ENCODE measurements at places on chromosomes 2 and 18.

GRCh38 chr2:108943751-108944150, 45.3 kb downstream of the EDAR start:
- no peak for DNase-seq
- H3K27ac ChIP-seq = no peak overlapping the region
- no peaks in the 10 kb centered on the region for H3K36me3 ChIP-seq

DNA sequence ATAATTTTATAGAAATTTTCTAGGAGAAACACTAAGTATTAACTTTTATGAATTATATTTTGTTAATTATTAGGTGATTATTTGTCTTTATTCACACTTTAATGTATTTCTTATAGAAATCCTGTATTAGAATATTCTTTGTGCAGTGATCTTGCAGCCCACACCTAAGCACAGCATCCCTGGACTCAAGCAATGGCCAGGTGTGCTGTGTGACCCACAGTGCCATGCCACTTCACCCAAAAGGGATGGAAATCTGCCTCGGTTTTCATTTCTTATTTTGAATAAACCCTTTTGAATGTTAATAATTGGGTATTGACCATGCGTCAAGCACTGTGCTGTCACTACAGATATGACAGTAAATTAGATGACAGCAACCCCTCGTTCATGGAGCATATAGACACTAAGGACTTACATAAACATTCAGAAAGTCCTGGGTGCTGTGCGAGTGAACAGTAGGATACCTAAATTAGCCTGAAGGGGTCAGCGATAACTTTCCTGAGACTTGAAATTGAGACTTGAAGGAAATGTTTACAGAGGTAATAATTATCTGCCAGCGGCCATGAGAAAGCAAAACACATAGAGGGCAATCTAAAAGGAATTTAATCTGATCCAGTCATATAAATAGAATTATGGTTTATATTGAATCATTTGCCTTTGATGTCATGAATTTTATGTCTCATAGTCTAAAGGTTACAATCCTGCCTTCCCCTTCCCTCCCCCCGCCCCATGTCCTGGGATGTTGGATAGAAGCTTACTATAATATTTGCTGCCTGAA, 52.7 kb upstream of the CALCRL start:
- peaks cover 15% of the 10 kb centered on the region for H3K36me3 ChIP-seq
- no peak overlapping the region for H3K4me3 ChIP-seq
- DNase-seq = peak; percentile 72
- H3K27me3 ChIP-seq = no peaks in the 10 kb centered on the region
- peaks cover 12% of the 10 kb centered on the region for H3K4me1 ChIP-seq

GRCh38 chr2:158656492-158657229, 138.5 kb upstream of the DAPL1 start:
- no peak overlapping the region for H3K4me3 ChIP-seq
- H3K4me1 ChIP-seq = no peaks in the 10 kb centered on the region
- peaks cover 10% of the 10 kb centered on the region for H3K36me3 ChIP-seq
- H3K27me3 ChIP-seq = no peaks in the 10 kb centered on the region
- DNase-seq = no peak

- peak overlapping the region; percentile 5 for H3K27ac ChIP-seq
- peak; percentile 30 for DNase-seq
- H3K27me3 ChIP-seq = no peaks in the 10 kb centered on the region
- H3K4me1 ChIP-seq = peaks cover 29% of the 10 kb centered on the region
These were observed 12.3 kb downstream of the KCTD1 start for GRCh38 chr18:26536032-26536431.

DNA sequence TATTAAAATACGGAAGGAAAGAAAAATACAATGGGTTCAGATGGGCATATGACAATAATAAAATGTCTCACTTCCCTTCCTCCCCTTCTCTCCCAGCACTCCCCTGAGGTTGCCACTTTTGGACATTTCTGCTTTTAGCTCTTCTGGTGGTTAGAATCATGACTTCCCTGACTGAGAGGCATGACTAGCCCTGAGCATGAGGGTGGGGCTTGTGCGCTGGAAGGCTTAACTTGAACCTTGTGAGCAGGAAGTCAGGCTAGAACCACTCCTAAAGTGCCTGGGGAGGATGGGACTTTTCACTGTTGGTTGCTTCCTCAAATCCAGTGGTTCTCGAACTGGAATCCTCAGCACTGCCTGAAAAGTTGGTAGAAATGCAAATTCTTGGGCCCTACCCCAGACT, 19.7 kb upstream of the ARHGAP25 start:
- H3K27me3 ChIP-seq = peaks cover 22% of the 10 kb centered on the region
- H3K4me1 ChIP-seq = no peaks in the 10 kb centered on the region
- DNase-seq = no peak
- H3K27ac ChIP-seq = no peak overlapping the region
- no peak overlapping the region for H3K4me3 ChIP-seq

- H3K27ac ChIP-seq = no peak overlapping the region
- H3K4me1 ChIP-seq = peaks cover 15% of the 10 kb centered on the region
- no peaks in the 10 kb centered on the region for H3K27me3 ChIP-seq
- H3K36me3 ChIP-seq = no peaks in the 10 kb centered on the region
- H3K4me3 ChIP-seq = no peak overlapping the region
- no peak for DNase-seq
These were observed 75.4 kb upstream of the ZEB2 start for GRCh38 chr2:144595279-144595678.

DNA sequence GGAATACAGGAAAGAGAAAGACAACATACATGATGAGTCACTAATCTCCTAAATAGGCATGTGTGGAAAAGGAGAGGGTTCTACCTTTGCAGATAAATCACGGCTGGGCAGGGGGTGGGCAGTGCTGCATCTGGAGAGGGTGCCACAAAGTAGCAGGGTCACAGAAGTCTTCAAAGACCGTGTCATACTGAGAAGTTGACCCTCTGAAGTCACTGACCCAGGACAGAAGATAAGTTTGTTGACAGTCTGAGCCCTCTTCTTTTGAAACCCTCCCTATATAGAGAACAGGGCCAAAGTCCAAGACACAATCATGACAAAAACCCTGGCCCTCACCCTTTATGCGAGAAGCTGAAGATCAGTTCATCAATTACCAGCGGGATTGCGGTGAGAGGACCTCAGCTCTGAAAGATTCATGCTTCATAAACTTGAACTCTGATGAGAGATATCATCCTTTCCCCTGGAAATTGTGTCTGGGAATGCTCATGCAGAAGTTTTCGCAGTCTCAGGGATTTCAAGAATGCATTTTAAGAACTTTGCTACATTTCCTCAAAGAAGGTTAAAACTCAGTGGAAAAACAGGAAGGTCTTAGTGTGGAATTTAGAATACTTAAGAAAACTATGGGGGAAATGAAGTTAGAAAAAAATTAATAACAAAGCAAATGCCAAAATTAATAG, 129.5 kb downstream of the FAM124B start:
- H3K36me3 ChIP-seq = no peaks in the 10 kb centered on the region
- H3K27me3 ChIP-seq = no peaks in the 10 kb centered on the region
- H3K4me1 ChIP-seq = peaks cover 8% of the 10 kb centered on the region
- H3K4me3 ChIP-seq = no peak overlapping the region

- H3K36me3 ChIP-seq = no peaks in the 10 kb centered on the region
- DNase-seq = no peak
- H3K27ac ChIP-seq = no peak overlapping the region
- H3K4me3 ChIP-seq = no peak overlapping the region
These were observed 103.4 kb downstream of the WDPCP start for GRCh38 chr2:63484901-63485300.

- peaks cover 19% of the 10 kb centered on the region for H3K4me1 ChIP-seq
- H3K27me3 ChIP-seq = no peaks in the 10 kb centered on the region
- H3K4me3 ChIP-seq = no peak overlapping the region
- H3K36me3 ChIP-seq = no peaks in the 10 kb centered on the region
These were observed 103.4 kb upstream of the CAVIN2 start for GRCh38 chr2:191950132-191950874.

- no peak for DNase-seq
- H3K4me1 ChIP-seq = no peaks in the 10 kb centered on the region
- H3K27ac ChIP-seq = no peak overlapping the region
- H3K27me3 ChIP-seq = no peaks in the 10 kb centered on the region
- H3K36me3 ChIP-seq = peaks cover 36% of the 10 kb centered on the region
These were observed 90.1 kb downstream of the ABI2 start for GRCh38 chr2:203418271-203418670.

DNA sequence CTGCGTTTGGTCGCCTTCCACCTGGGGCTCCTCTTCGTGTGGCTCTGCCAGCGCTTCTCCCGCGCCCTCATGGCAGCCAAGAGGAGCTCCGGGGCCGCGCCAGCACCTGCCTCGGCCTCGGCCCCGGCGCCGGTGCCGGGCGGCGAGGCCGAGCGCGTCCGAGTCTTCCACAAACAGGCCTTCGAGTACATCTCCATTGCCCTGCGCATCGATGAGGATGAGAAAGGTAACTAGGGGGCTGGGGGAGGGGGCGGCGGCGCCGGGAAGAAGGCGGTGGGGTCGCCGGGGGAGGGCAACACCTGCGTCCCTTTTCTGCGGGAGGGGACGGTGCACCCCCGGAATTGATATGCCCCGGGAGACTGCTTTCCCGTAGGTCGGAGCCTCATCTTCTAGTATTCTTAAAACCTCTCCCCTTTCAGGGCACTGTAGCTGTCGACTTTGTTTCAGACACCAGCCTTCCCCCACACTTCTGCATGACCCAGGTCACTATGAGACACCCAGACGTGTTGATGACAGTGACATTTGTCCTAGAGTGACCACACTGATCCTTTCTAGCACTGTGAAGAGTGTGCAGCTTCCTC, 755 bp downstream of the SPAST start:
- no peaks in the 10 kb centered on the region for H3K27me3 ChIP-seq
- peaks cover 23% of the 10 kb centered on the region for H3K36me3 ChIP-seq
- H3K4me3 ChIP-seq = peak overlapping the region; percentile 98
- H3K4me1 ChIP-seq = peaks cover 16% of the 10 kb centered on the region
- peak overlapping the region; percentile 94 for H3K27ac ChIP-seq
- peak; percentile 14 for DNase-seq

DNA sequence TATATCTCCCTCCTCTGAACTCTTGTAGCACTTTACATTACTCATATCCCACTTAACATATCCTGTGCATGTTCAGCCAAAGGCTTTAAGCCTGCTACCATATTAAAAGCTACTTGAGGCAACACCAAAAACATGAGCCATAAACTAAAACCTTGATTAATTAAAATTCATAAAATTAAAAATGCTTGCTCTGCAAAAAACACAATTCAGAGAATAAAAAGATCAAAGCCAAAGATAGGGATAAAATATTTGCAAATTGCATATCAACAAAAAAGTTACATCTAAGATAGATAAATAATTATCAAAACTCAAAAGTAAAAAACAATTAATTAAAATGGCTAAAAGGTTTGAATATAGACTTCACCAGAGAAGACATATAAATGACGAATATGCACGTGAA, 495.4 kb upstream of the PIK3C3 start:
- H3K36me3 ChIP-seq = no peaks in the 10 kb centered on the region
- no peaks in the 10 kb centered on the region for H3K4me1 ChIP-seq
- H3K27ac ChIP-seq = no peak overlapping the region
- no peak overlapping the region for H3K4me3 ChIP-seq

DNA sequence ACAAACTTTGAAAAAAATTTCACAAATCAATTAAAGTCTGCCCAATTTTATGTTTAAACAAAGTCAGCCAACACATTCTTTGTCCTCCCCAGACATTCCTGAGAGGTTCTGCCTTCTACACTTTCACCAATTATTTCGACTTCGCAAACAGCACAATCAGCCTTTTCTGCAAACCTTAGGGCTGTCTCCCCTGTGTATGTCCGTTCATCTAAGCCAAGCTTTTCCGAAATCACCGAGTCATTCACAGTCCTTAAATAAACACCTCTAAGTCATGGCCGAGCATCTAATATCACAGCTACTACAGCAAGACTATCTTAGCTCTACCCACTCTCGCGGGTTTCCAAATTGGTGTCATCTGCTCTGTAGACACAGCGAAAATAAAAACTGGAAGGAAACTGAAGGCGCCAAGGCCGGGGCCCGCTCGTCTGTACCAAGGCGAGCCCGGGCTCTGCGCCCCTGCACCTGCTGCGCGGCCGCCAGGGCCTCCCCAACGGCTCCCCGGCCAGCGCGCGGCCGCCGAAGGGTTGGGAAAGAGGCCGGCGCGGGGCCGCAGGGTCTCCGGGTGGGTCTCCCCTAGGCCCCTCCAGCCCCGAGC, 730 bp downstream of the ODC1 start:
- H3K36me3 ChIP-seq = peaks cover 29% of the 10 kb centered on the region
- no peaks in the 10 kb centered on the region for H3K27me3 ChIP-seq
- H3K4me1 ChIP-seq = peaks cover 8% of the 10 kb centered on the region
- H3K4me3 ChIP-seq = peak overlapping the region; percentile 93
- DNase-seq = peak; percentile 49

DNA sequence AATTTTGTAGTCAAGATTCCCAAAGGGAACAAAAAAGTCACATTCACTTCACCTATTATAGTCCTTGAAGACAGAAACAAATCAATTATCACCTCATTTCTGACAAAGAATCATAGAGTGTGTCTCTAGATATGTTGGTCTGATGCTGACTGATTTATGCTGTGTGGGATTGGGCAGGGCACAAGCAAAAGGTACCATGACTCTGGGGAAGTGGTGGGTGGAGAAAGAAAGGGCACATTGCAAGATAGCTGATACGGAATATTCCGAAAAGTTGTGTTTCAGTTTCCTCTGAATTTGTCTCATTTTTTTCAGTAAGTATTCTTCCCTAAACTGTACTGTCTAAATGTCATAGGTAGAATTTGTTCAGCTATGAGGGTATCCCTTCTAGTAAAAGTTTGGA, 268.0 kb downstream of the MREG start:
- DNase-seq = no peak
- no peak overlapping the region for H3K27ac ChIP-seq
- no peaks in the 10 kb centered on the region for H3K27me3 ChIP-seq
- no peaks in the 10 kb centered on the region for H3K4me1 ChIP-seq
- no peak overlapping the region for H3K4me3 ChIP-seq

DNA sequence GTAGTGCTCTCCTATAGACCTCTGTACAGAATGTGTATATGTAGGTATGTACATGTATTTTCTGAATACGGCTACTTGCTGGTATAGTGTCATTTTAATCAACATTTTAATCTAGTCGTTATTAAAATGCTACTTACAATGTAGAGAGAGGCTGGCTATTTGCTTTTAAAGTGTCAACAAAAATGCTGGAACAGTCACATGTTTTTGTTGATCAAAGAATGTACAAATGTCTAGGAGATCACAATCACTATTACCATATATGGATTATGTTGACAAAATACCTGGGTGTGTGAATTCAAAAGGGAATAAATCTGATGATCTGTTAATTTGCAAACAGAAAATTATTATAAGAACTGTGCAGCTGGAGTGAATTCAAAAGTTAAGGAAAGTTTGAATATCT, 170.3 kb downstream of the CAMKMT start:
- no peak overlapping the region for H3K4me3 ChIP-seq
- no peaks in the 10 kb centered on the region for H3K36me3 ChIP-seq
- H3K27ac ChIP-seq = no peak overlapping the region
- no peak for DNase-seq
- H3K4me1 ChIP-seq = peaks cover 38% of the 10 kb centered on the region

DNA sequence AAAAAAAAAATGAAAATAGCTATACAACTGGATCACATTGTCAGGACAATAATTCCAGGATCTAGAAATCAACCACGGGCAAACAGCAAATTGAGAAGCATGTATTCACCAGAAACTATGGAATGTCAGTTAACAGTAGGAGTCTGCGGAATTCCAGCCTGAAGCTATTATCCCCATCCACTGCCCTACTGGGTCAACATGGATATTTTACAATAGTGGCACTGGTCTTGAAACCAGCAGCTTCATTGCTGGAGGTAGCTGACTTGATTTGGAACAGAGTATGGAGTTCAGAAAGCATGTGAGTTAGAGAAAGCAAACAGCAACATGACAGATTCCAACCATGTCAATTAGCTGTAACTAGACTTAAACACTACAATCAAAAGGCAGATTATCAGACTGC, 55.7 kb upstream of the PDE1A start:
- no peaks in the 10 kb centered on the region for H3K36me3 ChIP-seq
- no peaks in the 10 kb centered on the region for H3K4me1 ChIP-seq
- H3K4me3 ChIP-seq = no peak overlapping the region
- H3K27me3 ChIP-seq = no peaks in the 10 kb centered on the region
- no peak for DNase-seq
- no peak overlapping the region for H3K27ac ChIP-seq

GRCh38 chr2:5370158-5370557, 322.0 kb upstream of the SOX11 start:
- no peak overlapping the region for H3K4me3 ChIP-seq
- H3K27ac ChIP-seq = no peak overlapping the region
- peaks cover 5% of the 10 kb centered on the region for H3K4me1 ChIP-seq
